ENCODE measurements at places on chromosomes 1 and 21. TPM values are rescaled to one million over a fixed set of nuclear protein-coding genes. Genes with fewer than 3 reads are reported as not detected.

CTTNBP2NL gene
- 27.8 TPM for total RNA-seq

NUP210L gene
- not detected for total RNA-seq

IFI44L gene
- 25.7 TPM for total RNA-seq

CD160 gene
- total RNA-seq, result not detected

CHI3L2 gene
- total RNA-seq, result not detected
